ENCODE measurements at places on chromosomes 7 and 10. TPM values are rescaled to one million over a fixed set of nuclear protein-coding genes. Genes with fewer than 3 reads are reported as not detected.

DNA sequence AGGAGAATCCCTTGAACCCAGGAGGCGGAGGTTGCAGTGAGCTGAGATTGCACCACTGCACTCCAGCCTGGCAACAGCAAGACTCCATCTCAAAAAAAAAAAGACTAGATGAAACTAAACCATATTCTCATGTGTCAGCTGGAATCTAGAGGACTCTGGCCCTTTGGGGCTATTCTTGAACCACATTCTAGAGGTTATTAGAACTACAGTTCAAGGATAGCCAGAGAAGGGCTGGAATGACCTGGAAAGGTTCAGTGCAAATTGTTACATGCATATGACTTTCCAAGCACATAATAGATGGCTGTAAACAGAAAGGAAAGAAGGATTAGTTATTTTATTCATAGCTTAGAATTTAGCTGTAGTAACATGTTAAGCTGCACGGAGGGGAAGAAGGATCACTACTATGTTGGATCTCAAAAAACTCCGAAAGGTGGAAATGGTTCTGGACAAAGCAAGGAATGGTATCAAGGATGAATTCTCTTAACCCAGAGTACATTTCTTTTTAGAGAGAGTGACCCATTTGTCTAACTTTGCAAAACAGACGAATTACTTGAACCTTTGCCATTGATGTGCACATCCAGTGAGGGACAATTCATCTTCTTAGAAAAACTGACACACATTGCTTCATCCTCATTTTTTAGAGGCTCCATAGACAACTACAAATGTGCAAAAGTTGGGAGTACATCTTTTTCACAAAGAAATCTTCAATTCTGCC is 124.0 kb upstream of the SAMD8 start:
- no peak for DNase-seq

Gene VKORC1L1
- 22.9 TPM for total RNA-seq

GRCh38 chr10:12780634-12781601 is 220.6 kb downstream of the CCDC3 start:
- no peak for DNase-seq

- no peak for DNase-seq
These were observed 115.6 kb downstream of the ATXN7L1 start for GRCh38 chr7:105760551-105761447.

DNA sequence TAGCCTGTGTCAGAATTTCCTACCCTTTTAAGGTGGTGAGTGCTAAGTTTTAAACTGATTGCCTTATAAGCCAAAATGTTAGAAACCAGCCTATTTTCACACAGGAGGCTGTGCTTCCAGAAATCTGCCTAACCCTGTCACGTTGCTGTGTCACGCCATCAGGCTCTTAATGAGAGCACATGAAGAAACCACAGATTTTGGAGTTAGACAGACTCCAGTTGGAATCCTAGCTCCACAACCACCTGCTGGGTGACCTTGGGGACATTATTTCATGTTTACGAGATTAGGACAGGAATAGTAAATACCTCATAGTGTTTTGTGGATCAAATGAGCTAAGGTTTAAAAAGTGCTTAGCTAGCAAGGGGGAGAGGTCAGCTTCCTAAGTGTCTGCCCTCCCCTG is 321.8 kb downstream of the DPP6 start:
- no peak for DNase-seq

DNA sequence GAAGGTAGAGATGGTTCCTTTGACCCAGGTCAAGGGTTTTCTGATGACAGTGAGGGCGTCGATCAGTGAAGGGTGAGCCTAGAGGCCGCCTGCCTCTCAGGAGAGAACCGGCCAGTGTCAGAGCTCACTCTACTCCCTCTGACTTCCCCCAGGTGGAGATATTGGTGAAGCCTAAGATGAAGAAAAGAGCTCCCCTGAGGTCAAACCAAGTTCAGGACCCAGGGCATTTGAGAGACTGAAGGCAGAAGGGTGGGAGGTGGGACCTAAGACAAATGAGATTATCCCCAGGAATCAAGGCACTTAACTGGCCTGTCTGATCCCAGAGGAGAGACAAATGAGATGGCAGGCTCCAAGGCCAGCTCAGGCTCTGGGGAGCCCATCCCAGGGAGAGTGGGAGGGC is 104.7 kb downstream of the CDH23 start:
- DNase-seq: no peak

DNA sequence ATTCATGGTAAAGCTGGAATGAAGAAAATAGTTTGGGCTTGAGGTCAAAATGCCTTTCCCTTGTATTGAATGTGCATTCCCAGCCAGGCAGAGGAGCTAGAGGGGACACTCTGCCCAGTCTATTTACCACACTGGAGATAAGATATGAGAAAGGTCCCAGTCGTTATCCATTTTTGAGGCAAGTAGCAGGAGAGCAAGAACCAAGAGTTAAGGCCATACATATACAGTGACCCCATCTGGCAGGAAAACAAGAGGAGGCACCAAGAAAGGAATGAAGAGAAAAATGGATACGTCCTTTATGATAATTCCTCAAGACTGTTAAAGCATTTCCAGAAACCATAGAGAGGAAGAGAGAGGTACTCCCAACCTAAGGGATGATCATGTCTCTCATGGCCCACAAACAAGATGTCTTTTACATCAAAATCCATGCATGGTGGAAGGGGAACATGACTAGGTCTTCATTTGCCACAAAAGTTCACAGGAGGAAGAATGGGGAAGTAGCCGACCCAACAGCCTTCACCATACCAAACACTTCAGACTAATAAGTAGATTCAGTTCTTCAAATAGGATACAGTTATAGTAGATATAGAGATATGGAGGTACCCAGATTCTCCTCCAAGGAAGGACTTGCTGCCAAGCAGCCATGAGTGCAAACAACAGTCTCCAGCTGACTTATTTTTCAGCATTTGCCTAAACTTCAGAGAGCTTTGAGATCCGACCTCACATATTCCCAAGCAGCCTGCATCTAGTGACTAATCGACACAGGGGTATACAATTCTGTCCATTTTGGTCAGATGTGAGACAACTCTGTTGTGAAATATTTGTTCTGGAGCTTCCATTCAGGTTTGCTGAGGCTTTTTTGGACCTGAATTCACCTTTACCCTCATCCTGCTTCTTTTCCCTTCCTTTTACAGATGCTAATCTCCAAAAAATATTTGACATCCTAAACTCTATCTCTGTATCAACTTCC is 61.1 kb upstream of the CCDC71L start:
- no peak for DNase-seq

DNA sequence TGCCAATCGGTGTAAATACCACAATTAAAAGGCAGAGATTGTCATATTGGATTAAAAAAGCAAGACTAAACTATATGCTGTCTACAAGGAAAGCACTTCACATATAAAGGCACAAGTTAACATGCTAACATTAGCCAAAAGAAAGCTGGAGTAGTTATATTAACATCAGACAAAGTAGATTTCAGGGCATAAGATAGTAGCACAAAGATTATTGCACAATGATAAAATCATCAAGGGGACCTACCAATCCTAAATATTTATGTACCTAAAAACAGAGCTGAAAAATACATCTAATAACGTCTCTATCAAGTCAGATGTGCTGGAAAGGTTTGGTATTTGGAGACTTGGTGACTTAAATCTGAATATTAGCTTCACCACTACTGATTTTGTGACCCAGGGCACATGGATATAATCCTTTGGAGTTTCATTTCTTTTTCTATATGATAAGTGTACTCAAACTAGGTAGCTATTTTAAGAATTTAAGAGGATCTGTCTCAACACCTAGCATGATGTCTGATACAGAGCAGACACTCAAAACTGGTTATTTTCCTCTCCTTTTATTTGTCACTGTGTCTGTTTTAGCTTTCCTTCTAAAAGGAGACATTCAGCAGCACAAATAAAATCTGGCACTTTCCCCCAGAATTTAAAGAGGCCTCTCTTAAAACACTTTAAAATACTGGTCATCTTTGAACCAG is 156.5 kb downstream of the DOCK4 start:
- DNase-seq: no peak

DNA sequence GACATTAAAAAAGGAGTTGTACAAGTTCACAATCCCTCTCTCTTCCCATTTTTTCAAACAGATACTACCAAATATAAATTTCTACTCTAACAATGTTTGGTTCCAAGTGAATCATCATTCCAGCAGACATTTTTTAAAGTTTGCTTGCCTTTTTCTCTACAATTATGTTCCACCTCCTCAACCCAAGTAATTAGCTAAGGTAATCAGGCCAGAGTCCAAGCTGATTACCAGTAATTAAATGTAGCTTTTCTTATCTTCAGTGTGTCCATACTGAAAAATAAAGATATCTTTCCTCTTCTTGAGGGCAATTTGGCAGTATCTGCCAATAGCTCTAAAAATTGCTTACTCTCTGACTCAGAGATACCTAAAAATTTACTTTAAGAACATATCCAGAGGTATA is 126.0 kb downstream of the ITGB8 start:
- no peak for DNase-seq

DNA sequence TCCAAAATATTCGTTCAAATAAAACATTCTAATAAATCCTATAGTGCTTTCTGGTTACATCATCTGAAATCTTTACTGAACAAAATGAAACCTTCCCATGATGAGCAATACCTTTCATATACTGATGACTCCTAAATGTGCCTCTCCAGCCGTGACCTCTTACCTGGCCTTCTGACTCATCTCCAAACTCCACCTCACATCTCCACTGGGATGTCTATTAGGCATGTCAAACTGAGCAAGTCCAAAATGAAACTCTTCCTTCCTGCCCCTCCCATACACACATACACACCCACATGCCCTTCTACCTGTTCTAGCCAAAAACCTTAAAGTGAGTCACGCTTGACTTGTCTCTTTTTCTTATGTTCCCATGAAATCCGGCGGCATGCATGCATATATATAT is 22.9 kb downstream of the GSAP start:
- DNase-seq: no peak

Gene UNC5B
- 18.1 TPM for total RNA-seq

Measured in dermis microvascular lymphatic vessel endothelial cell (primary cell).